CD14-positive monocyte (primary cell): ENCODE measurements at places on chromosomes 1 and 21. TPM values are rescaled to one million over a fixed set of nuclear protein-coding genes. Genes with fewer than 3 reads are reported as not detected.

DNA sequence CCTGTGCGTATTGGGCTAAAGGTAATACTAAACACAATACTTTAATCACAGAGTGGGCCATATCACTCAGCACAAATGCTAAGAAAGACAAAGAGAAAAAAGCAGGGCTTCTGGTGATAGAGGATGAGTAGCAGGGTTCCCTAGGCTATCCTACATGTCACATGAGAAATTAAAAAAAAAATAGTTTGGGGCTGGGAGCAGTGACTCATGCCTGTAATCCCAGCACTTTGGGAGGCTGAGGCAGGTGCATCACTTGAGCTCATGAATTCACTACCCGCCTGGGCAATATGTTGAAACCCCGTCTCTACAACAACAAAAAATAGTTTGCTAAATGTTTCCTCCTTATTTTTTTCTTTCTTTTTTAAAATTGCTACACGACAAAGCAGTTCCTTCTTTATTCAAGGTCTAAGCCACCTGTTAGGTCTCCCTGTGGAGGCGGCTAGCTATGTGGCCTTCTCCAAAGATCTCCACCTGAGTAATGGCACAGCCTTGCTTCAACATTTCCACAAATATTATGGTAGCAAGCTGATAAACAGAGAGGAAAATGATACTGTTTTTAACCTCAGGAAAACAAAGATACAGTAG lies 1.5 kb downstream of the ENSA start:
- H3K27ac ChIP-seq, result peak overlapping the region; percentile 94
- peaks cover 41% of the 10 kb centered on the region for H3K36me3 ChIP-seq
- H3K27me3 ChIP-seq, result no peaks in the 10 kb centered on the region
- peak; percentile 18 for DNase-seq
- H3K4me1 ChIP-seq, result peaks cover 18% of the 10 kb centered on the region

DNA sequence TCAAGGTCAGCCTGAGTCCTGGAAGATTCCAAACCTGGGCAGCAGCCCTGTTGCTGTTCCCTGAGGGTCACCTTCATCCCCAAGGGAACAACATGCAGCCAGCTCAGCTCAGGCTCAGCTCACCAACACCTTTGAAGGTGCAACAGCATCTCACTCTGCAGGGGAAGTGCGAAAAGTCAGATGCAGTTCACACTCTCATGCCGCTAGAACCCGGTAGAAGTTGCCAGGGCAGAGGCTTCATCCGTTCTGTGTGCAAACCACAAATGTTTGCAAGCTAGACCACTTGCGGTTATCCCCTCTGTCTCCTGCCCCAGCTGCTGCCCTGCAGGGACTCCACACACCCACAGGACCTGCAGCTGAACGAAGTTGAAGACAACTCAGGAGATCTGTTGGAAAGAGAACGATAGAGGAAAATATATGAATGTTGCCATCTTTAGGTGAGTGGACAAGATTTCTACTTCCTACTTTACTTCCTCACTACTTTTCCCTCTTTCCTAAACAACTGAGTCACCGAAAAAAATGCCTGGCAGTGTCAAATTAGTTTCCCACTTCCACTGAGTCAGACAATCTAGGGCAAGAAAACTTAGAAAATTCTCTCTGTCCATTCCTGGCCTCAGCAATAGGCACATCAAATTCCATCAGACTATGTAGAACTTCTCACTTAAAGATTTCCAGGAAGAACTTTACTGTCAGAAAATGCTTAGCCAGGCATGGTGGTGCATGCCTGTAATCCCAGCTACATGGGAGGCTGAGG lies 1.8 kb upstream of the FCRL6 start:
- no peak for DNase-seq
- H3K27ac ChIP-seq, result no peak overlapping the region
- H3K4me1 ChIP-seq, result peaks cover 27% of the 10 kb centered on the region
- H3K36me3 ChIP-seq, result no peaks in the 10 kb centered on the region
- no peak overlapping the region for H3K4me3 ChIP-seq
- no peaks in the 10 kb centered on the region for H3K27me3 ChIP-seq

- peaks cover 16% of the 10 kb centered on the region for H3K4me1 ChIP-seq
- no peak for DNase-seq
- H3K36me3 ChIP-seq, result no peaks in the 10 kb centered on the region
- no peak overlapping the region for H3K4me3 ChIP-seq
- no peaks in the 10 kb centered on the region for H3K27me3 ChIP-seq
Observed at GRCh38 chr21:15250384-15250783, 185.6 kb upstream of the NRIP1 start.

- no peak overlapping the region for H3K27ac ChIP-seq
- H3K36me3 ChIP-seq, result no peaks in the 10 kb centered on the region
- H3K4me3 ChIP-seq, result no peak overlapping the region
- no peaks in the 10 kb centered on the region for H3K4me1 ChIP-seq
Observed at GRCh38 chr1:72015006-72015405, 267.3 kb downstream of the NEGR1 start.

- peak overlapping the region; percentile 62 for H3K4me3 ChIP-seq
- H3K36me3 ChIP-seq, result peaks cover 30% of the 10 kb centered on the region
Observed at GRCh38 chr1:228735871-228736586, 750 bp downstream of the RHOU start.

DNA sequence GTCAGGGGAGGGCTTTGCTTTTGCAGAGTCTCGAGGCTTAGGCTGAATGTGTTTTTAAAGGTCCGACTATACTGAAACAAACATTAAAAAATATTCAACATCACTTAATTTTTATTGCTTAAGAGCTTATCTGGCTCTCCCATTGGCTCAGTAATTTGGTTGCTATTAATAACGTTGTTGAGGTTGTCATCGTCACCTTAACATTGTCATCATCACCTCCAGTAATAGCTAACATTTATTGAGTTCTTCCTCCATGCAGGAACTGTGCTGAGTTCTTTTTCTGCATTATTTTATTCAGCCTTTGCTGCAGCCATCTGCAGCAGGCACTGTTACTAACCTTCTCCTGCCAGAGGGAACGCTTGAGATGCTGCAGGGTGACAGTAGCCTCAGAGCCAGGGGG lies 40.1 kb downstream of the ADARB1 start:
- H3K27ac ChIP-seq, result no peak overlapping the region
- no peaks in the 10 kb centered on the region for H3K27me3 ChIP-seq
- H3K4me3 ChIP-seq, result no peak overlapping the region
- no peak for DNase-seq
- H3K36me3 ChIP-seq, result no peaks in the 10 kb centered on the region

DNA sequence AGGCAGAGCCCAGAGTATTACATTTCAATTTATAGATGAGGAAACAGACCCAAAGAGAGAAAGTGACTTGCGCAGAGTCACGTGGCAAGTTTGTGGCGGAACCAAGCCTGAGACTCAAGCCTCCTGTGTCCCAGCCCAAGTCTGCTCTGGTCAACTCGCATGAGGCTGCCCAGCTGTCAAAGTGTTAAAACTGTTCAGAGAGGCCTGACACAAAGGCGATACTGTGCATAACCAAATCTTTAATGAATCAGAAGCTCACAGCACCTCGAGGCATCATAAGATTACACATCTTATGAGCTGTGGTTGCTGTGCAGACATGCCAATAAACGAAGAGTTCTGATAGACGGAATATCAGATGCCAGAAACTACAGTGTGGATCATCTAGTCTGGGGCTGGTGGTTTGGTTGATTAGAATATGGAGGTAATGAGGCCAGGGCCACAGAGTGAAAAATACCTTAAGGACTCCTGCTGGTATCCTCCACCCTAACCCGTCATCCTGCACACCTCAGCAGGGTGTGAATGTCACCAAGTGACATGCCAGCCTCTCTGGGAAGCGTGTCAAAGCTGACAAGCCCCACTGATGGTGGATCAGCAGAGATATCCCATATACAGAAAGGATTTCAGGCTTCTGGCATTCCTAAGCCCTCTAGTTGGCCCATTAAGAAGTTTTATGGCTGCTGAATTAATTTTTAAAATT lies 42.2 kb downstream of the TNNT2 start:
- no peak overlapping the region for H3K27ac ChIP-seq
- no peaks in the 10 kb centered on the region for H3K36me3 ChIP-seq
- H3K4me1 ChIP-seq, result no peaks in the 10 kb centered on the region
- no peak for DNase-seq
- H3K27me3 ChIP-seq, result no peaks in the 10 kb centered on the region

- H3K27me3 ChIP-seq, result no peaks in the 10 kb centered on the region
- no peaks in the 10 kb centered on the region for H3K36me3 ChIP-seq
- no peak overlapping the region for H3K27ac ChIP-seq
- H3K4me3 ChIP-seq, result no peak overlapping the region
Observed at GRCh38 chr1:185073725-185074124, 28.4 kb downstream of the RNF2 start.

GRCh38 chr1:188949701-188950100 lies 1528.0 kb downstream of the BRINP3 start:
- no peaks in the 10 kb centered on the region for H3K36me3 ChIP-seq
- H3K4me3 ChIP-seq, result no peak overlapping the region
- H3K27ac ChIP-seq, result no peak overlapping the region
- no peaks in the 10 kb centered on the region for H3K27me3 ChIP-seq
- H3K4me1 ChIP-seq, result no peaks in the 10 kb centered on the region

DNA sequence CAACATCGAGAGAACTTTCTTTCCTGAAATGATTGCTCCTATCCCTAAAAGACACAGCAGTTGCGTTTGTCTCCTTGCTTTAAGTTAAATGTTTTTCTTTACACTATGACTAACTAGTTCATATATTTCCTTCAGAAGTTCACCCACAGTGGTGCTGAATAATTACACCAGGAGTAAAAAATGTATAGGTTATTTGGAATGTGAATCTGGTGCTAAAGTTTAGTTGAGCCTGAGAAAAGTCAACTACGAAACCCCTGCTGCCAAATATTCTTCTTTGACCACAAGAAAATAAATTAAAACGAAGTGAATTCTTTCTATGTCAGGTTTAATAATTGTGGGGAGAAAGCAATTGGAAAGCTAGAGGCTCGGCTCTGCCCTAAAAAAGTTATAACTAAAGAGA lies 52.8 kb downstream of the C4BPA start:
- H3K4me1 ChIP-seq, result peaks cover 24% of the 10 kb centered on the region
- H3K27ac ChIP-seq, result peak overlapping the region; percentile 61
- H3K36me3 ChIP-seq, result no peaks in the 10 kb centered on the region
- H3K27me3 ChIP-seq, result no peaks in the 10 kb centered on the region

DNA sequence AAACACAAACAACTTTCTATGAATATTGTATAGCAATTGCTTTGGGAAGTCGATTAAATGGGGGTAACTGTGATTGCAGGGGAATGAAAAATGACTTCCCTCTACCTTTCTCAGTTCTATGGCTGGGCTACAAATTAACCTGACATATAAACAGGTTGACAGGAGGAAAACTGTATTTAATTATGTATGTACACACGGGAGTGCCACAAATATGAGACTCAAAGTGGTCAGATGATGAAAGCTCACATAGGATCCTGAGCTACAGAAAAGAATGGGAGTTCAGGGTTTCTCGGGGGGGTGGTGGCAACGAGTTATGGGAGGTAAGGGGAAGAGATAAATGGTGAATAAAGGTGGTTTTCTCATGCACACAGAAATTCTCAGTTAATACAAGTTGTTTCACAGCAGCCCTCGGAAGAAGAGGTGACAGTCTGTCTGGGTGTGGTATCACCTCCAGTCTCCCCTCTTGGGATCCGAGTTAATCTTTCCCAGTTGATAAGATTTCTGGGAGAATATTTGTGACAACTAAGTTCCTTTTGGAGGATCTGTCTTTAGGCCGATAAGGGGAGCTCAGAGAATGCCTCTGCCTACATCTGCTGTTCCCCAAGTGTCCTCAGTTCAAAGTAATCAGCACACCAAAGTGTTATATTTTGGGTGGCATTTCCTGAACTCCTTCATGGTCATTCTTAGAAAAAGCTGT lies 26.3 kb downstream of the GADD45A start:
- no peak for DNase-seq
- no peaks in the 10 kb centered on the region for H3K4me1 ChIP-seq
- H3K27ac ChIP-seq, result no peak overlapping the region
- no peak overlapping the region for H3K4me3 ChIP-seq

- no peak overlapping the region for H3K27ac ChIP-seq
- no peak for DNase-seq
- no peak overlapping the region for H3K4me3 ChIP-seq
- H3K4me1 ChIP-seq, result no peaks in the 10 kb centered on the region
- H3K27me3 ChIP-seq, result no peaks in the 10 kb centered on the region
Observed at GRCh38 chr1:172283766-172284165, 136.7 kb upstream of the C1orf105 start.

DNA sequence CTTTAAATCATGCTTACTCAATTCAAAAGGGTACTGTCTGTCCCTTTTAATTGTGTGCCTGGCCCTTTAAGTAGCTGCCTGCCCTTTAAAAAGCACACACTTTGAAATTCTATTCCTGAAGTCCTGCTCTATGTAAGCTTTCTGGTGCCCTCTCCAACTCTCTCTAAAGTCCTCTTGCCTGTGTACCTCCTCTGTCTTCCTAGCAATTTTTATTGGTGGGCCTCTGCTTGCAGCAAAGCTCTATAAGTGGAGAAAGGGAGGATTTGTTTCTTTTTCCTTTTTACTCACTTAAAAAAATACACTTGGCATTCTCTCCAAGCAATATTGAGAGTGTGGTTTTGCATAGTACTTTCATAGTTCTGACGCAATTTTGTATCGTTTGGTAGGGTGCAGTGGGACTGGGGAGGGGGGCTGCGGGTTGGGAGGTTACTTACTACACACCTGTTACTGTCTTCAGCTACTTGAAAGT lies 135.4 kb downstream of the LMO4 start:
- H3K4me3 ChIP-seq, result no peak overlapping the region
- no peak for DNase-seq
- H3K36me3 ChIP-seq, result no peaks in the 10 kb centered on the region
- H3K4me1 ChIP-seq, result no peaks in the 10 kb centered on the region

GRCh38 chr1:59150577-59151386 lies 146.1 kb upstream of the FGGY start:
- no peak for DNase-seq
- peaks cover 11% of the 10 kb centered on the region for H3K4me1 ChIP-seq
- no peak overlapping the region for H3K27ac ChIP-seq

- no peak for DNase-seq
- H3K4me3 ChIP-seq, result no peak overlapping the region
- no peak overlapping the region for H3K27ac ChIP-seq
- H3K27me3 ChIP-seq, result no peaks in the 10 kb centered on the region
Observed at GRCh38 chr1:203367057-203367456, 16.1 kb upstream of the FMOD start.

DNA sequence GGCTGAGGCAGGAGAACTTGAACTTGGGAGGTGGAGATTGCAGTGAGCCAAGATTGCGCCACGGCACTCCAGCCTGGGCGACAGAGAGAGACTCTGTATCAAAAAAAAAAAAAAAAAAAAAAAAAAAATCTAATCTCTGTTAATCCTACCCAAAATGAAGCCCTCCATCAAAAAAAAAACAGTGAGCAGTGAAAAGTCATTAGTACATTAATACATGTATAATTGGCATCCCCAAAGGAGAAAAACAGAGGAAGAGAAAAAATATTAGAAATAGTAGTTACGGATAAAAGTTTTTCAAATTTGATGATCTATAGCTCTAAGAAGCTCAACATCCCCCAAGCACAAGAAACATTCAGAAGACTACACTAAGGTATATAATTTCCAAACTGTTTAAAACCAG lies 71.6 kb downstream of the TRIM33 start:
- no peak overlapping the region for H3K27ac ChIP-seq
- no peak overlapping the region for H3K4me3 ChIP-seq
- no peaks in the 10 kb centered on the region for H3K27me3 ChIP-seq
- H3K4me1 ChIP-seq, result no peaks in the 10 kb centered on the region

GPR25 gene
- polyA plus RNA-seq, result not detected

GSTM2 gene
- 1.5 TPM for polyA plus RNA-seq

FOXO6 gene
- polyA plus RNA-seq, result not detected

ARTN gene
- polyA plus RNA-seq, result 0.09 and 0.15 TPM in 2 replicates

NUCKS1 gene
- polyA plus RNA-seq, result 1.3 and 4.2 TPM in 2 replicates
